ENCODE measurements at places on chromosomes 13 and 19. TPM values are rescaled to one million over a fixed set of nuclear protein-coding genes. Genes with fewer than 3 reads are reported as not detected.

The PGPEP1 gene
- total RNA-seq: 32.9 TPM

The PSG4 gene
- 0.24 TPM for total RNA-seq

The CARD8 gene
- total RNA-seq: 17.7 TPM

The KLK12 gene
- not detected for total RNA-seq

The ZNF649 gene
- total RNA-seq: 3.4 TPM

The CACNG7 gene
- total RNA-seq: not detected

The PCSK4 gene
- 2.2 TPM for total RNA-seq

The DCLK1 gene
- total RNA-seq: 0.82 TPM

DNA sequence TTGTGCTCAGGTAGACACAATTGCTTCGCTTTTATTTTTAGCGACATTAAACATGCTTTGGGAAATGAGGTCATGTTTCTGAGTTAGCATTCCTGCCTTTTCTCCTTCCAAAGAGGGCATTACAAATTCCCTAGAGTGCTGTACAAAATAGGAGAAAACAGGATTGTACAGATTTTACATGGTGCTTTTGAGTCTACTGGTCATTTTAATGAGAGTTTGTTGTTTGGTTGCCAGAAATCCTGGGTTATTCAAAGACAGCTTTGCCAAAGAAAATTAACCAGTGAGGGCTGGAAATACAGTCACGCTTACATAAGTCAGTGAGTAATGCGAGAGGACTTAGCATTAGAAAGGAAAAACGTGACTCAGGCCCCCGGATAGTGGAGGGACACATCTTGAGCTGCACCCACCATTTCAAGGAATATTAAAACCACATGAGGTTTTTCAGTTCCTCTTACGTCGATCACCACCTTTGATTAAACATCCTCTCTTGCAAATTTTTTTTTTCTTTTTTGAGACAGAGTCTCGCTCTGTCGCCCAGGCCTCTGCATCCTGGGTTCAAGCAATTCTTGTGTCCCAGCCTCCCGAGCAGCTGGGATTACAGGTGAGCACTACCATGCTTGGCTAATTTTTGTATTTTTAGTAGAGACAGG lies 55.4 kb downstream of the SACS start:
- no peaks in the 10 kb centered on the region for H3K36me3 ChIP-seq
- no peaks in the 10 kb centered on the region for H3K27me3 ChIP-seq
- DNase-seq: no peak

DNA sequence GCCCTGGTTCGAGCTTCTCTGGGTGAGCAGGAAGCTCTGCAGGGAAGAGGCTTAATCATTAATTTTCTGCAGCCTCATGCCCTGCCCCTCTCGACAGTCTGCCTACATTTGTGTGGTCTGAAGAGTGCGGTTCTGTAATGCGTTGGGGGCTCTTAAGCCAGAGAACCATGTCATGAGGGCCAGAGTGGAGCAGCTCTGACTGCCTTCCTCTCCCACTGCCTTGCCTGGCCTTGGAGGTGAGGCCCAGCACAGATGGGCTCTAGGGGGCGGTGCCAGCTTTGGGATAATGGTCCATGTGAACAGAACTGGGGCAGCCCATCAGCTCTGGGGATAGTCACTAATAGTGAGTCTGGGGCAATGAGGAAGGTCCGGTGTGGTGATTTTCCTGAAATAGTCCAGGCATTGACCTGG lies 5.7 kb downstream of the FGF9 start:
- no peaks in the 10 kb centered on the region for H3K27me3 ChIP-seq
- H3K4me3 ChIP-seq: no peak overlapping the region
- peaks cover 20% of the 10 kb centered on the region for H3K4me1 ChIP-seq
- H3K27ac ChIP-seq: no peak overlapping the region
- H3K36me3 ChIP-seq: no peaks in the 10 kb centered on the region

DNA sequence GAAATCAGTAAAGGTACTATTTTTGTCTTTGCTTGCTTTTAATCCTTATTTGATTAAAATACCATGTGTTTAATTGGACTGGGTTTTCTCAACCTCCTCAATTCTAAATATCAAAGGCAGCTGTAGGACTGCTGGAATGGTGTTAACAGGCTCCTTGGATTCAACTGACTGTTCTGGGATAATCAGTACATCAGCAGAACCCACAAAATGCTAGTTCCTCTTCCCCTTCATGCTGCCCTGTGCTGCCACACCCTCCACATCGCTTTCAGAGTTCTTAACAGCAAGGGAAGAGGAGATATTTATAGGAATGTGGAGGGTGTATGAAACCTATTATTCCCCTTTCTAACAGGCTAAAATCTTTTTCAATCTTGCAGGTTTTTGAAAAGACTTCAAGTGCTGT lies 82.4 kb downstream of the KCTD12 start:
- H3K36me3 ChIP-seq: no peaks in the 10 kb centered on the region
- no peak for DNase-seq
- H3K27ac ChIP-seq: no peak overlapping the region
- no peaks in the 10 kb centered on the region for H3K27me3 ChIP-seq
- no peaks in the 10 kb centered on the region for H3K4me1 ChIP-seq

DNA sequence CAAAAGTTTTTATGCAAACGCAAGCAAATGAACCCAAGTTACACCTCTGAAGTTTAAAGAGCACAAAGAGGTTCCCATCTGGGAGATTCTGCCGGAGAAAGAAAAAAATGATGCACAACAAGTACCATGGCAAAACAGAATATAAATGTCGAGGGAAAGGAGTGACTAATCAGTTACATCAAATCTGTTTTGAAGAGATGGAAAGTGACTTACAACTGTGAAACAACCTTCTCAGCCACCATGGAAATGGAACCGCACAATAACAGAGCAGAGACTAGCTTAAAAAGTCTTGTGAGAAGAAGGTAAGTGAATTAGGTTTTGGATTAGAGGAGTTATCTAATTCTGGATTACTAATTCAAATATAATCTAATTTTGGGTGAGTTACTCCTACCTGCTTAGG lies 2.4 kb downstream of the HSPH1 start:
- no peak overlapping the region for H3K27ac ChIP-seq
- peaks cover 6% of the 10 kb centered on the region for H3K36me3 ChIP-seq
- no peak for DNase-seq
- H3K27me3 ChIP-seq: no peaks in the 10 kb centered on the region
- H3K4me3 ChIP-seq: no peak overlapping the region
- H3K4me1 ChIP-seq: peaks cover 14% of the 10 kb centered on the region

DNA sequence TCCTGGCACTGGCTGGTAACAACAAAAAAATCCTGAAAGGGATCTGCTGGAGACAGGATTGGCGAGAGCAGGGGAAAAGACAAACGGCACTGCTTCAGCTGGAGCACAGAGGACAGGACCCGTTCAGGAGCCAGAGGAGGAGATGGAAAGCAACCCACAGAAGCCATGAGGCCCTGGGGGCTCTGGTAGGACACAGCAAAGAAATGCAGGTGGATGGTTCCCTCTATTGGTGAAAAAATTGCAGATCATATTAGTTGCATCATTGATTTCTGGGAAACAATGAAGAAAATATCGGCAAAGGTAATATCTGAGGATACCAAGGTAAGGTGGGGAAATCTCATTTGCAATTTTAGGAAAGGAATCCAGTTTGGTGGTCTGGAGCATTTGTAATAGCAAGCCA lies 25.7 kb upstream of the TPP2 start:
- no peak overlapping the region for H3K27ac ChIP-seq
- no peak overlapping the region for H3K4me3 ChIP-seq
- DNase-seq: no peak
- no peaks in the 10 kb centered on the region for H3K36me3 ChIP-seq
- H3K4me1 ChIP-seq: no peaks in the 10 kb centered on the region
- no peaks in the 10 kb centered on the region for H3K27me3 ChIP-seq

GRCh38 chr19:16141043-16141442 lies 2.4 kb upstream of the HSH2D start:
- H3K27me3 ChIP-seq: no peaks in the 10 kb centered on the region
- DNase-seq: no peak
- no peaks in the 10 kb centered on the region for H3K36me3 ChIP-seq
- no peak overlapping the region for H3K4me3 ChIP-seq
- H3K4me1 ChIP-seq: no peaks in the 10 kb centered on the region
- H3K27ac ChIP-seq: no peak overlapping the region

- H3K27me3 ChIP-seq: no peaks in the 10 kb centered on the region
- H3K4me1 ChIP-seq: peaks cover 6% of the 10 kb centered on the region
- H3K36me3 ChIP-seq: no peaks in the 10 kb centered on the region
- peak within 1 kb of the TSS; percentile 97 for H3K27ac ChIP-seq
Observed at GRCh38 chr19:18521692-18522123, at the start of gene ELL. Gene ELL (minus strand): TSS chr19:18522070. CDS start chr19:18522055, 15 bp downstream.

GRCh38 chr13:31385540-31385939 lies 185.8 kb downstream of the B3GLCT start:
- no peaks in the 10 kb centered on the region for H3K27me3 ChIP-seq
- H3K36me3 ChIP-seq: no peaks in the 10 kb centered on the region
- no peaks in the 10 kb centered on the region for H3K4me1 ChIP-seq
- no peak overlapping the region for H3K4me3 ChIP-seq
- DNase-seq: no peak

DNA sequence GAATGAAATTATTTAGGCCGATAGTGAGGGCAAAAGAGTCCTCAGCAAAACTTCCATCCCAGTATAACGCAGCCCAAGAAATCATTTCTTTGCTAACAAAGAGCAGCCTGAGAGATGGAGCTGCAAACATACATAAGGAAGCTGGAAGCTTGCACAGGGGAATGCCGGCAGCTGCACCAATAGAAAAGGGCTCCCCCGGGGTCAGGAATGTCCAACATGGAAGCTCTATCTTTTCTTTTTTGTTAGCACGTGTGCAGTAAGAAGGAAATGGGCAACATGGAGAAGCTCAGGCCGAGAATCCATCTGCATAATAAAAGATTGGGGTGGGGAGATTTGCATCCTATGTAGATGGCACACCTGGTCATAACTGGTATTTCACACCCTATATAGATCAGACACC lies 1363.5 kb upstream of the PCDH20 start:
- no peaks in the 10 kb centered on the region for H3K36me3 ChIP-seq
- DNase-seq: no peak
- H3K27me3 ChIP-seq: no peaks in the 10 kb centered on the region
- H3K4me3 ChIP-seq: no peak overlapping the region
- H3K4me1 ChIP-seq: no peaks in the 10 kb centered on the region

DNA sequence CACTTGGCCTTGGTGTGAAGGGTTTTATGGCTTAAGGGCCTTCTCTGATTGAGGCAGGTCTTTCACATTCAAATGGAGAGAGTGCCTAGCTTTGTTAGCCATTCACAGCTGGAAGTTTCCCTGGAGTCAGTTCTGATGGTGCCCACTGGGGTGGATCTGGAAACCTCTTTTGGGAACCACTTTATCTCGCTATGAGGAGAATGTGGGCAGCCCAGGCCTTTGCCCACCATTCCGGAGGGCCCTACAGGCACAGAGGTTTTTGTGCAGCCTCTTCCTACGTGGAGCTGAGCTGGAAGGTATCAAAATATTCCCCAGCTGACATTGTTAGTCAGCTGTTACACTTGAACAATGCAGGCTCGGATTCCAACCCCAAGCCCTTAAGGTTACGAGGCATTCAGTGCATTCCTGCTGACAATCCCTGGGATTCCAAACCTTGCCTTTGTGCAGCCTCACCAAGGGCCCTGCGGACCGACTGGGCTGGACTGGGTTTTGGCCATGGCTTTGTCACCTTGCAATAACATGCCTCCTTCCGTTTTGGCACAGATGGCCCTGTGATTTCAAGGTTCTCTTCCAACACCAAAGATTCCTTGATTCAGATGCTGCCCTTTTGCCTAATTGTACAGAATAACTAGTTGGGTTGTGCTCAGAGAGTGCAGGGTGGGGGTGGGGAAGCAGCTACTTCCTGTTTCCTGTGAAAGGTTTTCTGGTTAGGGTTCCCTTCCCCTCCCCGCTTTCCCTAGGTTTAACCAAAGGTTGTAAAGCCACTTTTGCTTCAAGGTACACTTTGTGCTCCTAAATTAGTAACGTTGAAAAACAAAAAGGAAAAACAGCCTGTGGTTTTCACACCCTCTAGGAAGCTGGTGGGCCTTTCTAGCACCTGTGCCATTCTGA lies 27.0 kb downstream of the SAE1 start:
- no peaks in the 10 kb centered on the region for H3K27me3 ChIP-seq
- peaks cover 4% of the 10 kb centered on the region for H3K4me1 ChIP-seq
- no peak overlapping the region for H3K4me3 ChIP-seq
- peaks cover 4% of the 10 kb centered on the region for H3K36me3 ChIP-seq

DNA sequence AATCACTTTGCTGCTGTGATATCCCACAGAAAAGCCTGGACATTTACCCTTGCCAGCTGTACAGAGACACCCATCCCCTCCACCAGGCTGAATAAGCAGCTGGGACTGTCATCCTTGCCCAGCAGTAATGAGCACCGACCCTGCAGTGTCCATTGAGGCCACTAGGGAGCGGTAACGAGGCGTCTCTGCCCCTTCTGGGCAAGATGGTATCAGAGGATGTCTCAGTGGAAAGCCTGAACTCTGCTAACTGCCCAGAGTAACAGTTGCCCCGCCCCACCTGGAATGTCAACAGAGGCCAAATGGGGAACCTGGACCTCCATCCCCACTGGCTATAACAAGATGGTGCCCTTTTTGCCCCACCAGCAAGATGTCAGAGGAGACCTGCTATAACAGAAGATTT lies 22.8 kb upstream of the CEACAM20 start:
- H3K27ac ChIP-seq: no peak overlapping the region
- H3K27me3 ChIP-seq: no peaks in the 10 kb centered on the region
- no peaks in the 10 kb centered on the region for H3K4me1 ChIP-seq

GRCh38 chr19:30684613-30685012 lies 312.4 kb downstream of the ZNF536 start:
- H3K27ac ChIP-seq: no peak overlapping the region
- H3K4me3 ChIP-seq: no peak overlapping the region
- H3K36me3 ChIP-seq: no peaks in the 10 kb centered on the region
- no peak for DNase-seq

- peak; percentile 64 for DNase-seq
- no peaks in the 10 kb centered on the region for H3K27me3 ChIP-seq
- H3K4me1 ChIP-seq: peaks cover 15% of the 10 kb centered on the region
- no peaks in the 10 kb centered on the region for H3K36me3 ChIP-seq
Observed at GRCh38 chr19:10718205-10719196, 622 bp downstream of the DNM2 start.

GRCh38 chr19:16168465-16169081 lies 4.8 kb downstream of the CIB3 start:
- no peaks in the 10 kb centered on the region for H3K27me3 ChIP-seq
- no peak for DNase-seq
- H3K27ac ChIP-seq: no peak overlapping the region
- H3K4me1 ChIP-seq: no peaks in the 10 kb centered on the region
- H3K4me3 ChIP-seq: no peak overlapping the region

DNA sequence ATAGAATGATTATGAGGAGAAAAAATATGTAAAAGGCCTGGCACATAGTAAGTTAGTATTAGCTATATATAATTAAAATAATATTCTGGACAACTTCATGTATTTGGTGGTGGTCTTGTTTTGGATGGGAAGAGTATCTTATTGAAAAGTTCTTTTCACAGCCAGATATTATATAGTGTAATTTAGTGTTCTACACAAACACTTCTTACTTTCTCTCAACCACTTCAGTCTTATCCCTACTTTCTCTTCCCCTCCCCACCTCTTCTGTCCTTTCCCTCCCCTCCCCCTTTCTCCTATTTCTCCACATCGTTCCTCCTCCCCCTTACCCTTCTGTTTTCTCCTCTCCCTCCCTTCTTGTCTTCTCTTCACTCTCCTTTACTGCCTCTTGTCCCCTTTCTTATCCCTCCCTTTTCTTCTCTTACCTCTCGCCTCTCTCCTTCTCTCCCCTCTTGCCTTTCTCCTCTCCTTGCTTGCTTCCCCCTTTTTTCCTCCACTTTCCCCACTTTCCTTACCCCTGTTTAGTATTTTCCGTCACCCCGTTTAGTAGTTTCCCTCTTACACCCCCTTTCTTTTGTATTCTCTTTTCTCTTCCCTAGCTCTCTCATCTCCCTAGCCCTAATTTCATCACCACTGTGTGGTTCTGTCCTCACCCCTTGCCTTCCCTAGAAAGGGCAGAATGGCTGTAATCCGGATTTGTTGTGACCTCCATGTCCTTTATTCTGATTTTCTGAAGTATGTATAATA lies 107.2 kb upstream of the MLNR start:
- H3K4me3 ChIP-seq: no peak overlapping the region
- H3K27me3 ChIP-seq: no peaks in the 10 kb centered on the region
- H3K27ac ChIP-seq: no peak overlapping the region
- H3K36me3 ChIP-seq: peaks cover 20% of the 10 kb centered on the region
